ENCODE measurements at places on chromosomes 4 and X.

GRCh38 chr4:25320336-25320735, 7.8 kb downstream of the ZCCHC4 start:
- DNase-seq, result no peak

DNA sequence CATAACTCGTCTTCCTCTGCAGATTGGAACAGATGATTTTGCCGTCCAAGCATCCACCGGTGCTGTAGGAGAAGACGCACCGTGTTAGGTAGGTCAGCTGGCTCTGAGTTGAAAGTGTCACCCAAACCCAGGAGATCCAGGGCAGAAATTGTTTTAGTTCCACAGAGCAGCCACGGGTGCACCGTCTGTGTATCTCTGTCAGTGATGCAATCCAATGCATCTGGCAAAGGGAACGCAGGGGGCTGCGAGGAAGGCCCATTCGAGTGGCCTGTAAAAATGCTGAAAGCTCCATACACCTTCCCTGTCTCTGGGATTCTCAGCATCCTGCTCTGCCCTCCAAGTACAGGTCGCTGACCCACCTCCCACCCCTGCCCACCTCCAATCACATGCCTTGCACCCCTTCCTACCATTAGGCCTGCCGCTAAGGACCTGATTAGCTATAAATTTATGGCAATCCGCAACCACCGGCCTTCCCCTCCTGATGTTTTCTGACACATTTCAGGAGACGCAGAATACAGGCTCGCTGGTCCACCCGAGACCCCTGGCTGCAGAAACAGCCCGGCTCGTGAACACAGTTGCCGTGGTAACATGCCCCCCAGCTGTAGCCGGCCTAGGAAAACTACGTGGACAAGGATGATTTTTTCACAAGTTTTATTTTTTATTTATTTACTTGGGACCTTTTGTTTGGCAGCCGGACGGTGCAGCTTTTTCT, 39.7 kb upstream of the SHOX start:
- DNase-seq, result no peak

DNA sequence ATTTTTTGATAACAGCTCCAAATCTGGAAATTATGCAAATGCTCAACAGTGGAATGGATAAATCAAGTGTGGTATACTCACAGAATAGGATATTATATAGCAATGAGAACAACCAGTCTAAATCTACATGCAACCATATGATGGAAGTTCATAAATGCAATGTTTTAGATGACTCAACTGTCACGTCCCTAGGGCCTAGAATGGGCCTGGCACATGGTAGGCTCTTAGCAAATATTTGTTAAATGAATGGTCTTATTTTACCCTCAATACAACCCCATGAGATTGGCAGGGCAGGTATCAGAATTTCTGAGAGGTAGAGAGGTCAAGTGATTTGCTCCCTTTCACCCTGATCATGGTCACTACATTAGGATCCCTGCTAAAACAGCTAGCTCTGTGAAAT, 14.6 kb upstream of the NKX3-2 start:
- no peak for DNase-seq

DNA sequence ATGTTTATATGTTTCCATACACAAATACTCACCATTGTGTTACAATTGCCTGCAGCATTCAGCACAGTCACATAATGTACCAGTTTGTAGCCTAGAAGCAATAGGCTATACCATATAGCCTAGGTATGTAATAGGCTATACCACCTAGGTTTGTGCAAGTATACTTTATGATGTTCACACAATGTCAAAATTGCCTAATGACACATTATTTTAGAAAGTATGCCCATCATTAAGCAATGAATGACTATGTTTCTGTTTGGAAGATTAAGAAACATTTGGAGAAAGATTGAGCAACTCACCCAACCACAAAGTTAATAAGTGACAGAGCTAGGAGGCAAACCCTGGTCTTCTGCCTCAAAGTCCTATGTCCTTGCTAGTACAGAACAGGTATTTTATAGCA, 96.8 kb upstream of the GRIA3 start:
- no peak for DNase-seq

GRCh38 chr4:174265916-174266315, 17.6 kb downstream of the FBXO8 start:
- DNase-seq, result no peak

- no peak for DNase-seq
These were observed 15.7 kb downstream of the ZNF518B start for GRCh38 chr4:10441512-10441911.

DNA sequence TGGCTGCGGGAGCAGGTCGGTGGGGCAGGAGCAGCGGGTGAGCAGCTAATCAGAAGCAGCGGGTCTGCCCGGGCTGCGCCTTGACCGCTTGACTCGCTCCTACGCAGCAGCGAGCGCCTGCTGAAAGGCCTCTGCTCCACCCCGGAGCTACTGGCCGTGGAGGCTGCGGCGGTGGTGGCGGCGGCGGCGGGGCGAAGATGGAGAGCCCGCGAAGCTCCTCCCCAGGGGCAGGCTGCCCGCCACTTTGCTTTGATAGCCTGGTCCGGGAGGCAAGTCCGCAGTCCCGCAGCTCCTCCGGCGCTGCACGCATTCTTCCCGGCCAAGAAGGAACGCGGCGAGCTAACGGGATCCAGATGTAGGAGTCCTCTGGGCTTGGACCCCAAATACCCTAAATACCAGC, 36.7 kb downstream of the PJA1 start:
- DNase-seq, result no peak

DNA sequence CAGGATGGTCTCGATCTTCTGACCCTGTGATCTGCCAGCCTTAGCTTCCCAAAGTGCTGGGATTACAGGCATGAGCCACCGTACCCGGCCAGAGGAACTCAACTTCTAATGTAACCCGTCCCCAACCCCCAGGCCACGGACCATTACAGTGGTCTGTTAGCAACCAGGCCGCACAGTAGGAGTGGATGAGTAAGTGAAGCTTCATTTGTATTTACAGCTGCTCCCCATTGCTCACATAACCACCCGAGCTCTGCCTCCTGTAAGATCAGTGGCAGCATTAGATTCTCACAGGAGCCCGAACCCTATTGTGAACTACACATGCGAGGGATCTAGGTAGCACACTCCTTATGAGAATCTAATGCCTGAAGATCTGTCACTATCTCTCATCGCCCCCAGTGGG, 119.6 kb downstream of the SHROOM3 start:
- DNase-seq, result no peak

GRCh38 chr4:150315691-150316090, 237.4 kb downstream of the DCLK2 start:
- no peak for DNase-seq

DNA sequence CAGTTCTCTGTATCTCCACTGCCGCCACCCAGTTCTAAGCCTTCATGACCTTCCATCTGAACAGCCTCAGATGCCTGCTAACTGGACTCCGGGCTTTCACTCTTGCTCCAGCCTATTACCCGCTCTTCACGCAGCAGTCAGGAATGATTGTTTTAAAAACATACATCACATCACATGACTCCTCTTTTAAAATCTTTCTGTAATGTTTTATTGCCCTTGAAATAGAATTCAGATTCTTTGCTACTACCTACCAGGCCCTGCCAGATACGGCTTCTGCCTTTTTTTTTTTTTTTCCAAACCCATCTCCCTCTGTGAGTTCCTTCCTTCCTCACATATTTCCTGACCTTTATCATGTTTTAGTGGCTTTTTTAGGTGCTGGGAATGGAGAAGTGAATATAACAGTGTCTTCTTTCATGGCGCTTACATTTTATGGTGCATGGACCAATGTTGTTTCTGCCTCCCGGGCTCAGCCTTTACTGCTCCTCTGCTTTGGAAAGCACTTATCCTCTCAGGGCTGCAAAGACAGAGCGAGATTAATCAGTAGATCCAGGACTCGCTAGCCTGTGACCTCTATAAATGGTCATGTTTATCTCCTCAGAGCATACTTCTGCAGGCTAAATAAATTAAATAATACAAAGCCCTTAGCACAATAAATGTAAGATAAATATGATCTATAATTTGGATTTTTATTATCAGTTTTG, 58.0 kb downstream of the FBXO8 start:
- no peak for DNase-seq

DNA sequence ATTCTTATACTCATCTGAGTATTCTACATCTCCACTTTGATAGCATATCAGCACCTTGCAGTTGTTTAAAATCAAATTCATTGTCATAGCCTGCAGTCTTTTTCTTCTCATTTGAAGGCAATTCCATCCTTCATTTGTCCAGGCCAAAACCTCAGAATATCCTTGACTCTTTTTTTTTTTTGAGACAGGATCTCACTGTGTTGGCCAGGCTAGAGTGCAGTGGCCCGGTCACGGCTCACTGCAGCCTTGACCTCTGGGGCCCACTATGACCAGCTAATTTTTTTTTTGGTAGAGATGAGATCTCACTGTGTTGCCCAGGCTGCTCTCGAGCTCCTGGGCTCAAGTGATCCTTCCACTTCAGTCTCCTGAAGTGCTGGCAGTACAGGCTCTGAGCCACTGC, 2.6 kb downstream of the MRPL1 start:
- DNase-seq, result no peak

GRCh38 chr4:141459020-141459419, 177.4 kb upstream of the IL15 start:
- DNase-seq, result no peak

DNA sequence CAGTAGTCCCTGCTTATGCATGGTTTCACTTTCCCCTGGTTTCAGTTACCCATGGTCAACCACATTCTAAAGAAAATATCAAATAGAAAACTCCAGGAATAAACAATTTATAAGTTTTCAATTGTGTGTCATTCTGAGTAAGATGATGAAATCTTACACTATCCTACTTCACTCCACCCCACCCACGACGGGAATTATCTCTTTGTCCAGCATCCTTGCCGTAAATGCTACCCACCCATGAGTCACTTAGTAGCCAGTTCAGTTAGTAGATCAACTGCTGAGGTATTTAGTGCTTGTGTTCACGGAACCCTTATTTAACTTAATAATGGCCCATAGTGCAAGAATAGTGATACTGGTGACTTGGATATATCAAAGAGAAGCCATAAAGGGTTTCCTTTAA, 91.4 kb downstream of the KLHL13 start:
- no peak for DNase-seq

GRCh38 chr4:64584981-64585557, 175.8 kb upstream of the TECRL start:
- DNase-seq, result peak; percentile 24

DNA sequence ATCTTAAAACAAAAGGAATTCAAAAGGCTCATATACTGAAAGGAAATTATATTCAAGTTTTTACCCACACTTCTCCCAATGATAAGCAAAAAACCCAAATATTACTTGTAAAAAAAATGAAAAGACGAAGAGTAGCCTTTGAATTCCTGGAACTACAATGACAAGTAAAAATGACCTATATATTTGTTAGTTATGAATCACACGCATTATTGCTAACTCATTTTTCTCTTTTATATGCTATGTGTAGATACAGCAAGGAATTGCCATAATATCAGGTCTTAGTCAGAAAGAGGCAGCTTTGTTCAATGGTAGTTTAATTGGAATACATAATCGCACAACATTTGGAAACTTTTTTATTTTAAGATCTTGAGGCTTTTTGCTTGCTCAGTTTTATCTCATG, 22.7 kb upstream of the ASB5 start:
- no peak for DNase-seq

DNA sequence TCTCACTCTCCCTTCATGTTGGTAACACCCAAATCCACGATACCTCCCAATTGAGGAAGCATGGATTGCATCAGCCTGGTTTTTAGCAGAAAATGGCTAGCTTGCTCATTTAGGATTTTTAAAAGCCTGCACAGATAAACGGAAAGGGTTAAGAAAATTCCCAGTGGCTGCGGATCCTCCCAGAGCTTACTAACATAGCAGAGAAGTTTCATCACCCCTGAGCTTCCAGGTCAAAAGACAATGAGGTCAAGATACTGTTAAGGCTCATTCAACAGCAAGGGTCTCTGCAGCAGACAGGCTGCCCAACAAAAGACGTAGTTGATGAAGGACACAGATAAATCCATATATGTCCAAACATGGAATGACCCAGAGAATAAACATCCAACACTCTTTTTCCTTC, 220.2 kb downstream of the ASMT start:
- DNase-seq, result no peak

GRCh38 chr4:141350122-141350905, 129.6 kb downstream of the ZNF330 start:
- DNase-seq, result peak; percentile 93

GRCh38 chr4:15375667-15376066, 52.2 kb upstream of the C1QTNF7 start:
- DNase-seq, result no peak

- DNase-seq, result no peak
These were observed 565 bp downstream of the MOB1B start for GRCh38 chr4:70902577-70903290.

- no peak for DNase-seq
These were observed 101.2 kb downstream of the FRMPD4 start for GRCh38 chrX:12239356-12240082.

DNA sequence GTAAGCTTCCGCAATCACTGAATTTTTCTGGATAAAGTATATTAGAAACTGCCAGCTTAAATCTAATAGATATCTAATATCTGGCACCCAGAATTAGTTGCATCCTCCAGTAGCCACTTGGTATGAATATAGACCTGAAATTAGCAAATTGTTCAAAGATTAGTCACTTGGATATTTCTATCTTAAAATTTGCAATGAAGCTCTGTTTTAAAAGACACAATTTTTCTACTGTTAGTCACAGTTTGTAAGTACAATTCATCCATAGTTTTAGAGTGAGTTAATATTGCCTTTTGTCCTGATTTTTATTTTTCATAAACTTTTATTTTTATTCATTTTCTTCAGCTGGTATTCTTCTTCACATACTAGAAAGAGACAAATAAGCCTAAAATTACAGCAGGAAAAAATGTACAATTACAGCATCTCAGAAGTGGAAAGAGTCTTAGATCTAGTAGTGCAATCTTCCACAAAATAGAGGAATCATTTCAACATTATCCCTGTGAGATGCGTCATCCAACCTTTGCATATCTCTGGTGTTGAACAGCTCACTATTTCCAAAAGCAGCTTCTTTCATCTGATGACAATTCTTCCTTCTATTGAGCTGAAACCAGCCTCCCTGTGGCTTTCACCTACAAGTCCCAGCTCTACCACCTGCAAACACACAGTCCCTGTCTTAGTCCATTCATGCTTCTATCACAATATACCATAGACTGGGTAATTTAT, 190.0 kb upstream of the AR start:
- no peak for DNase-seq

DNA sequence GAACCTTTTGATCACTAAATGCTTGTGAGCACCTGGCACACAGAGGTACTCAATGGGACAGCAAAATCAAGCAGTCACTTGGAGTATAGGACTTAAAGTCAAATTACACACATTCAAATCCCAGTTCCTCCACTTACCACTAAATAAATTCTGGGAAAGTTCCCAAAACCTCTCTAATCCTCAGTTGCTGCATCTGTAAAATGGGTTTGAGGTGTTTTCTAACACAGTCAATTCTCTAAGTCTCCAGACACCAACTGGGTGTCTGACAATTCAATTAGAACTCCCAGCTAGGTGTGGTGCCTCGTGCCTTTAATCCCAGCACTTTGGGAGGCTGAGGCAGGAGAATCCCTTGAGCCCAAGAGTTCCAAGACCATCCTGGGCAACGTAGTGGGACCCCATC, 19.0 kb downstream of the QDPR start:
- no peak for DNase-seq

Data from DMS153 (cell line).